Fibroblast of skin of abdomen (primary cell): ENCODE measurements at places on chromosomes 7 and 10.

GRCh38 chr10:119251315-119251708 lies 43.9 kb downstream of the GRK5 start:
- DNase-seq, result peak; percentile 81

DNA sequence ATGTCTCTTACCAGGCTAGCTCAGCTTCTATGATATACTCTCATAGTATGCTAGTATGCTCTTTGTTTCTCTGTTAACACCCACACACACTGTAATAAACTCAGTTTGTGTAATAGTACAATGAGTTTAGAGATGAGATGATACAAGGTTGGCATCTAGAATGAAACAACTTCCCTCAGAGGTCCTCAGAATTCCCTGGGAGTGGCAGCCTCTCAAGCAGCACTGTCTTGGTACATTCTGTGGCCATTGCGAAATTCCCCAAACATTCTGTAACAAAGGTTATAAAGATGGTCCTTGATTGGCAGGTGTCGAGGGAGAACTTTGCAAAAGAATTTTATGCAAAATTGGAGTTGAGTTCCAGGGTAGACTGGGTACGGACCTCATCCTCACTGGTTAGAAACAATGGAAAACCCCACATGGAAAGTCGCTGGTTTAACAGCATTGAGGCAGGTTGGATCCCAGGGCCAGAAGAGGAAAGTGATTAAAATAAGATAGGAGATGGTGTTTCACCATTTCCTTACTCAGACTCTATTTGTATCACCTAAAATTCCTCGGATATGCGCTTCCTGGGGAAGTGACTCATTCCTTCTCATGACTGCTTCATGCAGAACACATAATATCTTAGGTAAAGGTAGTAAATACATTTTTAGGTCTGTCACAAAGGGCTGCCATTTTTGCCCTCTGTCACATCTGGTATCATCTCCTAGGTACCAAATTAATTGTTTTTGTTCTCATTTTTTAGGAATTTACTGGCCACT lies 657.8 kb downstream of the SORCS1 start:
- no peak for DNase-seq

GRCh38 chr10:8919280-8919679 lies 864.8 kb downstream of the GATA3 start:
- DNase-seq, result peak; percentile 1

DNA sequence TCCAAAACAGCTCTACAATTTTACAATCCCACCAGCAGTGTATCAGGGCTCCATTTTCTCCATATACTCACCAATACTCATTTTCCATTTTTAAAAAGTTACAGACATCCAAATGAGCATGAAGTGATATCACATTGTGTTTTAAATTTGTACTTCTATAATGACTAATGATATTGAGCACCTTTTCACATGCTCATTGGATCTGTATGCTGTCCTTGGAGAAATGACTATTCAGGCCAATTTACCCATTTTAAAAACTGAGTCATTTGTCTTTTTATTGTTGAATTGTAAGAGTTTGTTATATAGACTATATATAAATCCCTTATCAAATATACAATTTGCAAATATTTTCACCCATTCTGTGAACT lies 162.0 kb downstream of the MAGI2 start:
- no peak for DNase-seq

DNA sequence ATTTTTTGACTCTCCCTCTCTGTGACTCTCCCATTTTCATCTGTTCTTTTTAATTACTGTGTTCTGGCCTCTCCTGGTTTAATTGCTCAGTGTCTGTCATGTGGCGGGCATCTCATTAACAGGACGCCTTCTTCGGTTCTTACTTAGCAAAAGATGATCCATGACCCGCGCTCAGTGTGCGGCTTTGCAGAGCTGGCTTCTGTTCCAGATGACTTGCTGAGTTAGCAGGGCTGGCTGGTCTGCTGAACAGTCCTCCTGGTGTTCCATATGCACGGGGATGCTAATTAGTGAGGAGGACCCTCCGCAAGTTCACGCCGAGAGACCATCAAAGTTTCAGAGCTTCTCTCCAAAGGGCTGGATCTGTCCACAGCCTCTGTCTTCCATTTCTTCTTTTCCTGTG lies 258.6 kb upstream of the MKI67 start:
- DNase-seq, result no peak

GRCh38 chr7:151125846-151126481 lies 39.7 kb downstream of the AGAP3 start:
- peak; percentile 6 for DNase-seq

- DNase-seq, result no peak
Measured at GRCh38 chr10:6128087-6128486, 39.3 kb downstream of the RBM17 start.
